ENCODE measurements at places on chromosomes 16 and 17. TPM values are rescaled to one million over a fixed set of nuclear protein-coding genes. Genes with fewer than 3 reads are reported as not detected.

Gene NUP88
- total RNA-seq = 79.6 TPM

Gene BIRC5
- 3.6 TPM for total RNA-seq

Gene SLC6A2
- total RNA-seq = not detected

GRCh38 chr17:43021741-43022512, at the start of gene VAT1:
VAT1 (minus strand) TSS chr17:43022385; CDS start chr17:43022322, 63 bp downstream.
- peak; percentile 74 for DNase-seq

- no peak for DNase-seq
These were observed 27.2 kb upstream of the DUSP14 start for GRCh38 chr17:37462492-37462891.

DNA sequence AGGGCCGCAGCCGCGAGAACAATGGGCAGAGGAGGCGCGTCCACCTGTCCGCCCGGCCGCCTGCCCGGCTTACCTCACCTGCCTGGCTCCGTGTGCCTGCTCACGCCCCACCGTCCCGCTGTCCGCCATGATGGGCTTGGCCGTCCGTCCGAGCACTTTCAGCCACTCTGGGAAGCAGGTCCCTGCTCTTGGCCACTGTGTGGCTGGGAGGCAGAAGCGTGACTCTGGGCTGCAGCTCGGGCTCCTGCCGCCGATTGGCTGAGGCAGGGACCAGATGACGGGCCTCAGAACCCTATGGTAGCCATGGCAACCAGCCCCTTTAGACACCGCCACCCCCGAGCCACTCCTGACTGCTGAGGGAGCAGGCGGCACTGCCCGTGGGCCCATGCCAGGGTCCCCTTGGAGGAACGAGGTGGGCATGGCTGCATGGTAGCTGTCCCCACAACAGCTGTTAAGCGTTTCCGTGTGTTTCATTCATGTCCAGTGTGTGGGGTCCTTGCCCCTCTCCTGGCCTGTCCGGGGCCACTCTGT, 8.9 kb upstream of the AXIN1 start:
- no peak for DNase-seq

DNA sequence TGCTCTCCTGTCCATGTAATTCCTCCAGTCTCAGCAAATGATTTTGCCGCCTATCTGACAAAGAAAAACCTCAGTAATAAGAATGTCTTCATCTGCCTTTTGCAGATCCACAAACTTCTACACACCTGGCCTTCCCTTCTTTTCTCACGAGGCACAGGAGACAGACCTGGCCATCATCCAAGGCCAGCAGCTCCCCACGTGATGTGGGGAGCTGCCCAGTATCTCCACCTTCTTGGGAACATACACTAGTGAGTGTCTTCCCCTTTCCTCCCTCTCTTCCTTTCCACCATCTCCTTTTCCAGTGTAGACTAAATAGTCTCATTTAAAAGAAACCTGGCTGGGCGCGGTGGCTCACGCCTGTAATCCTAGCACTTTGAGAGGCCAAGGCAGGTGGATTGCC, 274.4 kb downstream of the CEP112 start:
- DNase-seq = no peak

GRCh38 chr16:3949946-3950342, 69.4 kb upstream of the CREBBP start:
- no peak for DNase-seq

DNA sequence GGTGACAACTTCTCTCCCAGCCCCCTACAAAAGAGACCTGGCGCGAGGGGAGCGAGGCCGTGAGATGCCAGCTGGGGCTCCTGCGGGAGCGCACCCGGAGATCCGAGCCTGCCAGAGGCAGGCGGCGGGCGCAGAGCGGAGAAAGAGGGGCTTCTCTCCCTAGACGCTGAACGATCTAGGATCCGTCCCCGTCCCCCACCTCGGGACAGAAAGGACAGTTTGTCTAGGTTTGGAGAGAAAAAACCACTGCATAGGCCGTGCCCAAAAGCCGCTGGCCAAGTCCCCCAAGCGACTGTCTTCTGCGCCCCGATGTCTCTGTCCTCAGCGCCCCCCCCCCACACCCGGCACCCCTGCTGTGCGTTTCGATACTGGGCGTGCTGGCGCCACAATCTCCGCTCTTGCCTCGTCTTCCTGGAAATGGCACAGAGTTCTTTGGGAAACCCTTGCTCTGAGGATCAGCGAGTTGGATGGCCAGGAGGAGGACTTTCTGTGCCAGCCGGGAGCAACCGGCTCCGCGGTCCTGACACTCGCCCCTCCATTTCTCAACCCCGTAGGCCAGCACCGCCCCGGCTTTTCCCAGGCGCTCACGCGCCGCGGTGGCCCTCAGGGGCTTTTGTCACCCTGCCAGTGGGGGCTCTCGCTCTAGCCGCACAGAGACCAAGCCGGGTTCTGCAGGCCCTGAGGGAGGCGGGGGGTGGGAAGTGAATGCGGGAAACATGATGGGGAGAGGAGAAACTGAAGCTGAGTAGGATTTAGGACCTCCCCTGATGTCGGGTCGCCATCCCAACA, 1.0 kb downstream of the SSTR2 start:
- peak; percentile 11 for DNase-seq

All from fibroblast of lung (primary cell).